Epithelial cell of prostate (primary cell): ENCODE measurements at places on chromosomes 7 and 10.

- no peak for DNase-seq
These were observed 93.0 kb upstream of the IL6 start for GRCh38 chr7:22633954-22634474.

GRCh38 chr7:13989126-13989948, at the start of gene ETV1:
Gene ETV1 (minus strand): TSS chr7:13989666. CDS start chr7:13989052, 614 bp downstream.
- DNase-seq: no peak

DNA sequence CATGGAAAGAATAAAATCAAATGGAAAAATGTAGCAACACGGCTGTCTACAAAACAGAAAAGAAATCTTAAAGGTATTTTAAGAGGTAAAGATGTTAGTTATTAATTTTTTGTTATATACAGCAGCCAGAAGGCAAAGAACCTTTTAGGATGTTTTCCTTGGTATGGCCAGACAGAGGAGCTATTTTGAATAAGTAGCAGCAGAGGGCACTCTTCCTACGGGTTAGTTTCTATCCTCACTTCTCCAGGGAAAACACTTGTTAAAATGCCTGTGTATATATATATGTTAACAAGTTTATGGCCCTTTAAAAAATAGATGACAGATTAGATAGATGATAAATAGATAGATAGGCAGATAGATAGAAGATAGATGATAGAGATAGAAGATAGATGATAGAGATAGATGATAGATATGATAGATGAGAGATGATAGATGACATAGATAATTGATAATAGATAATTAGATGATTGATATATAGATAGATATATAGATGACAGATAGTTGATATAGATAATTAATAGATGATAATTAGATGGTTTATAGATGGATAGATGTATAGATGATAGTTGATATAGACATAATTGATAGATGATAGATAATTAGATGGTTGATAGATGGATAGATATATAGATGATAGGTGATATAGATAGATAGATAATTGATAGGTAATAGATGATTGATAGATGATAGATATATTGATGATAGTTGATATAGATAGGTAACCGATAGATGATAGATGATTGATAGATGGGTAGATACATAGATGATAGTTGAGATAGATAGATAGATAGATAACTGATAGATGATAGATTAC, 57.8 kb upstream of the WIPF3 start:
- no peak for DNase-seq

- DNase-seq: no peak
These were observed 12.2 kb upstream of the JMJD1C start for GRCh38 chr10:63477927-63478326.

DNA sequence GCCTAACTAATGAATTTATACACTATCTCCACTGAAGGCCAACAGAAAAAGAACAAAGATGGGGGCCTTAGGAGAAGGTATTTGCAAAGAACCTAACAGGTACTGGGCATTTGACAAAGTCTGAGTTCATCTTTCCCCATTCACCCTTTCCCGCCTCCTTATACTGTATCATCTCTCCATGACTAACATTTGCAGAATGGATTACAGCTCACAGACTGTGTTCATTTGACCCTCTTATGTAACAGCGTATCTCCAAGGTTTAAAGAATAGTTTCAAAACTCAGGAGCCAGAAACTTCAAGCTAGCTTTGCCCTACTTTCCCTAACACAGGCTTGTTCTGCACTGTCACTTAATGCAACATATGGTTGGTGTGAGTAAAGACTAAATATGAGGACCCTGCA, 238.7 kb upstream of the CELF2 start:
- DNase-seq: no peak

DNA sequence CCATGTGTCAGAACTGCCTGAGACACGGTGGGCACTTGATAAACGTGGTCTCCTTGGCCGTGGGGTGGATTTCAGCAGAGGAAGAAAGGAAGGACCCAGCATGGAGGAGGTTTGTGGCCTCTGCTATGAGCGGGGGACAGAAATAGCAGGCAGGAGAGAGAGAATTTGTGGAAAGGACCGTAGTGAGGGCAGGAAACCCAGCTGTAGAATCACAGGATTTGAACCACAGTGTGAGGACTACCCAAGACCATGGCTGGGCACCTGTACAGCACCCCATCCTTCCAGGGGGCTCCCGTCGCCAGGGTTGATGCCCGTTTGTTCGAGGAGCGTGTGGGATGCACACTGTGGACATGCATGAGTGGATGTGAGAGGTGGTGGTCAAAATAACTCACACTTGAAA, 183.4 kb downstream of the PTPN20 start:
- DNase-seq: no peak
